ENCODE measurements at places on chromosomes 4 and X.

- DNase-seq: no peak
Measured at GRCh38 chrX:11890836-11891514, 132.9 kb downstream of the MSL3 start.

DNA sequence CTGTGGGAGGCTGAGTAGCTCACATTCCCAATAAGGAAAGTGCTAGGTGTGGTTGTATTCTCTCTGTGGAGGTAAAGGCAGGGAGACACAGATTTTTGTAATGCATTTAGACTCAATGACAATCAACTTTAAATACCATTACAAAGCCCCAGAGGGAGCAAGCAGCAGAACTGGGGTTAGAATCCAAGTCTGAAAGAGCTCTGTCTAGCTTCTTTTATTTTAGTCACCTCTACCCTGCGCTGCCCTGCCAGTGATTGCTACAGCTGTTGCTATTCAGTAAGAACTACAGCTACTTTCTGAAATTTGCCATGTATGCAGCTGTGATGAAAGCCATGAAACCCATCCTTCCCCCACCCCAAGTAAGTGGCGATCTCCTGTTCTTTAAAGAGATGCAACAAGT, 22.5 kb downstream of the SLC39A8 start:
- no peak for DNase-seq

GRCh38 chr4:38775326-38775725, 7.5 kb downstream of the TLR10 start:
- no peak for DNase-seq

DNA sequence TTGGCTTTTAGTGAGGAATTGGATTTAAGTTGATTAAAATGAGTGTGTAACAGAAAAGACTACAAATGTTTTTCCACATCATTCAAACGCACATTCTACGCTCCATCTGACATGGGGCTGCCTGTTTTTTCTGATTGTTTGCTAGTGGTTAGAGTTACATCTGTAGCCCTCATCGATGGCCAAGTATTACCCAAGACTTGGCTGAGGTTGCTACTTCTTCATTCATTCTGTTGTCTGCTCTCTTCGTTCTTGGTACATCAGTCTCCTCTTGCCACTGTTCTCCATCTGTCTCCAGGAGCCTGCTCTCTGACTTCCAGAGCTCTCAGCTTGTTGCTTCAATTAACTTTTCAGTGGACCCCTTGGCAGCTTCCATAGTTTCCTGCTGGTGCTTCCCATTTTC, 1844.6 kb upstream of the TENM3 start:
- no peak for DNase-seq

GRCh38 chrX:120697053-120697452, 67.2 kb upstream of the C1GALT1C1 start:
- DNase-seq: peak; percentile 36

DNA sequence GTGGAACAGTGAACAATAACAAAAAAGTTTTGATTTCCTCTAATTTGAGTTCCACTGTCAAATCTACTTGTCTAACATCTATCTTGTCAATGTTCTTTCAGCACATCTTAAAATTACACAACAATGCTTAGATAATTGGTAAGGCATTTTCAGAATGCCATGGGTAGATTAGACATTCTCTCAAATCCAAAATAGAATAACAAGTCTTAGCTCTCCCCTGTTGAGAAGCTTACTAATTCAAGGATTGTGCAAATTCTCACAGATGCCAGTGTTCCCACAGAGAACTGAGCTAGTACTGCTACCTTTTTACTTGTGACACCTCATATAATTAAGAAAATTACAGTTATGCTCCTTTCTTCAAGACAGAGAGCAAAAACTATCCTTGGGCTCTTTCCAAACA, 2442.0 kb downstream of the PCDH7 start:
- no peak for DNase-seq

GRCh38 chrX:17977696-17978095, 116.6 kb upstream of the RAI2 start:
- DNase-seq: no peak

GRCh38 chrX:25154168-25154567, 138.4 kb upstream of the ARX start:
- DNase-seq: no peak

DNA sequence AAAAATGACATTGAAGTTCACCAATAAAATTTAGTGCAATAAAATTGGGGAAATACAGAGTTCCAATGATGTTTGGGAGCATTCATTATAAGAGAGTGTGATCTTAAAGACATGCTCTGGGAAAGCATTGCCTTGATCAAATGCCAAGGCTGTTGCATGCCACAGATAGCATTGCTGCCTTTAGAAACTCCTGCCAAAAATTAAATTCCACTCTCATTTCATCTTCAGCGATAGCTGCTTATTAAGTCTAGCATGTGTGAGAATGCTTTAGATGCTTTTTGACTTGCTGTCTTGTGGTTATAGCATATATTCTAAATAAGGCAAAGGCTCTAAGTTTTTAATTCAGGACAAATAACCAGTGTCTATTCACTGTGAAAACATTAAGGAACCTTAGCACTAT, 49.3 kb downstream of the NPNT start:
- DNase-seq: no peak

DNA sequence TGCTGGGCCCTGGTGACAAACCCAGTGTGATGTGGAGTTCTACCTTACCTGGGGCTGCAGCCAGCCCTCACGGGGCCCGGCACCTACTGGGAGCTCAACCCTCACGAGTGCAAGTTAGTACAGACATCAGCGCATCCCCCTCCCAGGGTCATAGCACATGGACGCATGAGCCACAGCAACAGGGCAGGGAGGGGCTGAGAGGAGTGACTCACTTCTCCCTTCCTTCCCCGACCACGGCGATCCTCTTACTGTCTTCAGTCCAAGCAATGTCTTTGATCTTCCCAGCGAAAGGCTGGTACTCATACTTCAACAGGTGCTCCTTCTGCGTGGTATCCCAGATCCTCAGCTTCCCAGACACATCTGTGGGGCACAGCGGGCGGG, 17.8 kb downstream of the WDR1 start:
- DNase-seq: peak; percentile 48

DNA sequence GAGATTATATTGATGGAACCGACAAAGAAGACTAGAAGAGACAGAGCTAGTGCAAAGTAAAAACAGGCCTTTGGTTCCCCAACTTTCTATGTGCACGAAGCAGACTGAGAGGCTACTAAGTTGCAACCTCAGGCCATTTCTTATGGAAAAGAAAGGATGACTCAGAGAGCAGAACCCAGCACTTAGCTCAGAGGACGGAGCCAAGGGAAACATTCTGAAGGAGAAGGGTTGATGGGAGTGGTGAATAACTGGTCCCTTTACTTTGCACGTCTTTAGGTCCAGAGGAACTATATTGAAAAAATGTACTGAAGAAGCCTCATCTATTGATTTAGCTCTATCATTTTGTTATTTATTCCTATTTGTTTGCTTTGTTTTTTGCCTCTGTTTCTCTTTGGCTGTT, 182.1 kb downstream of the CPE start:
- DNase-seq: no peak

GRCh38 chr4:62571494-62571893, 1371.4 kb downstream of the ADGRL3 start:
- no peak for DNase-seq

GRCh38 chr4:24675721-24676389, 91.5 kb upstream of the DHX15 start:
- no peak for DNase-seq

DNA sequence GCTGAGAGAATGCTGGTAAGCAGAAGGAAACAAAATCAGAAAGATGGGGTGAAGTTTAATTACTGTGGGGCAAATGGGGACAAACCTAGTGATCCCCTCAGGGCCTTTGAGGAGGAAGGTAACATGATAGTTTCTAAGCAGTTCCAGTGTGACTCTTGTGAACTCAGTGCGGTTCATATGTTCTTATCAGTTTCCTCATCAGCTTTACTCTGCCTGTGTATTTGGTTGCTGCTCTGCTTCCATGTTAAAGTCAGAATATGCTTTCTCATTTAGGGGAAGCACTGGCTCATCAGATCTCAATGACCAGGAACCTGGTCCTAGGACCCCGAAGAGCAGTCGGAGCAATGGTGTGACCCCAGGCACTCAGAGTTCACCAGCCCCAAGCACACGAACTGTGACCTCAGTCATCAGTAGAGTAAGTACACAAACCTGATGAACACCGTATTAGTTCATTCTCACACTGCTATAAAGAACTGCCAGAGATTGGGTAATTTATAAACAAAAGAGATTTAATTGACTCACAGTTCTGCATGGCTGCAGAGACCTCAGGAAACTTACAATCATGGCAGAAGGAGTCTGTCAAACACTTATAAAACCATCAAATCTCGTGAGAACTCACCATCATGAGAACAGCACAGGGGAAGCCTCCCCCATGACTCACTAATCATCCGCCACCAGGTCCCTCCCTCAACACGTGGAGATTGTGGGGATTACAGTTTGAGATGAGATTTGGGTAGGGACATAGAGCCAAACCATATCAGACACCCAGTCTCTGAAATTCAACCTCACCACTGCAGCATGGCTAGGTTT, 83.0 kb downstream of the SYTL5 start:
- no peak for DNase-seq

- no peak for DNase-seq
Measured at GRCh38 chr4:38092701-38093100, 132.5 kb downstream of the PTTG2 start.

DNA sequence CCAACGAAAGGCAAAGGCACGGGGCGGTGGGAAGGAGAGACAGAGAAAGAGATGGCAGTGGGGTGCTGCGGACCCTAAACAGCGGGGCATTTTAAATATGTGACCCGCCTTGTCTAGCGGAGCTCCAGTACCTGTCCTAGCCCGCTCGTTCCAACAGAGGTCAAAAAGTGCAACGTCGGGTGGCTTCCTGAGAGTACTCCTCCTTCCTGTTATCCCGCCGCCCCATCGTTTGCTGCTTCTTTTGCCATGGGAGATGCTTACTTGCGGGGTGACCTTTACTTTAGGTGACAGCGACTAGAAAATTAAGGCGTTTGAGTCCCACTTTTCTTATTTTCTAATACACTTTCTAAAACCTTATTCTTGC, 735 bp downstream of the NRK start:
- DNase-seq: no peak

GRCh38 chr4:61225656-61226055, 25.5 kb downstream of the ADGRL3 start:
- DNase-seq: no peak

DNA sequence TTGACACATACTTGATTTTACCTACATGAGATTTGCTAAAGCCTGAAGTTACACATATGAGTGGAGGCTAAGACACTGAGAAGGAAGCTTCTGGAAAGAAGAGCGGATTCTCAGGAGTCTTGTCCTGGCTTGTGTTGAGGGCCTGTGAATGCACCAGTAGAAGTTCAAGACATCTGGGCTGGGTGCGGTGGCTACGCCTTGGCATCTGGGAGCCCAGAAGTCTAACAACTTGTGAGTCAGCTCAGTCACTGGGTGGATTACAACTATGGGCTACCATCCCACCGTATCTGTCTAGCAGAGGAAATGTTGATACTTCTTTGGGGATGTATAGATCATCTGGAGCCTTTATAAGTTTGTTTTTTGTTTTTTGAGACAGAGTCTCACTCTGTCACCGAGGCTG, 375.6 kb upstream of the SMIM31 start:
- no peak for DNase-seq

- no peak for DNase-seq
Measured at GRCh38 chr4:80963051-80963450, 67.5 kb upstream of the BMP3 start.

- no peak for DNase-seq
Measured at GRCh38 chr4:6324999-6325787, 55.5 kb downstream of the WFS1 start.

DNA sequence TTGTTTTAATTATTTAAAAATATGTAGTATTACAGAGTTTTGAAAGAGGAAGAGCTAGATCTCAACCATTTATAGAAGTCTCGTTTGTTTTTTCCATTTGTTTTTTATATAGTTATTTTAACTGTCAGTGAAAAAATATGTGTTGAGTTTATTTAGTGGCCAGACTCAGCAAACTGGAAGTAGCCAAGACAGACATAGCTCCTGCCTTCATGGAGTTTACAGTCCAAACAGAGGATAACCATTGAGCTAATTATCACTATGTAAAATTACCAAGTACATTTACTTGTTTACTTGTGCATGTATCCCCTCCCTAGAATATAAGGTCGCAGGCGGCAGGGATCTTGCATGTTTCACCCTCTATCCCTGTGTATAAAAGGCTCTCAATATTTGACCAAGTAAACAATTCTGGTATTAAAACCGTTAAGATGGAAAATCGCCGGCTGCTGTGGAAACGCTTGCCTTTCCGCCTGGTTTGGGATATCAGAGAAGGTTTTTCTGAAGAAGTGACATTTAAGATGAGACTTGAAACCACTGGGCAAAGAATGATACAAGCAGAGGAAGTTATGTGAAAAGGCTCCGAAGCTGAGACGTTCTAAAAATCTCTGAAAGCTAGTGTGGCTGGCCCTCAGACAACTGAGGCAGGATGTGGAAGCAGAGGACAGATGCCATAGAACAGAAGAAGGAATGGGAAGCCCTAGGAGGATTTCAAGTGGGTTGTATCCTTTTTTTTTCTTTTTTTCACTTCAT, 1.3 kb upstream of the CCNI start:
- no peak for DNase-seq

GRCh38 chr4:140005699-140006098, 148.3 kb downstream of the MAML3 start:
- DNase-seq: no peak

GRCh38 chrX:33831211-33831610, 300.9 kb downstream of the FAM47A start:
- no peak for DNase-seq

Data from CD4-positive, alpha-beta T cell treated with Interleukin-15 for 4 hours (primary cell).